ENCODE measurements at places on chromosomes 11 and 22.

GRCh38 chr22:19892257-19892879 is 37.7 kb upstream of the GNB1L start:
- no peak for DNase-seq

DNA sequence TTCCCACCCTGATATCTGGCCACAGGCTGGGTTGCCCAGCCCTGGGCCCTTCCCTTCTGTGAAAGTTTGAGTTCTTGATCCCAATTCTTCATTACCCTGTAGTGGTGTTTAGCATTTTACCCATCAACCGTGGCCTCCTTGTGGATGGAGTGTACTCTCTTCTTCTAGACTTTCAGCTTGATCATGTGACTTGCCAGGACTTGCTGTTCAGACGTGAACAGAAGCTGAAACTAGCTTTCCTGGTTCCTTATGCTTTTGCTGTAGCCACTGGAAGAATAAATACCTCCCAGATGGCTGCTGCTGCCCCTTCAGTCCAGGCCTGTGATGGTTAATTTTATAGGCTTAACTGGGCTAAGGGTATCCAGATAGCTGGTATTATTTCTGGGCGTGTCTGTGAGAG is 32.7 kb upstream of the DAGLA start:
- DNase-seq, result no peak

GRCh38 chr22:39995393-39996252 is 869 bp downstream of the FAM83F start:
- DNase-seq, result no peak

GRCh38 chr11:72642884-72643522 is 31.2 kb downstream of the PDE2A start:
- DNase-seq, result peak; percentile 82

DNA sequence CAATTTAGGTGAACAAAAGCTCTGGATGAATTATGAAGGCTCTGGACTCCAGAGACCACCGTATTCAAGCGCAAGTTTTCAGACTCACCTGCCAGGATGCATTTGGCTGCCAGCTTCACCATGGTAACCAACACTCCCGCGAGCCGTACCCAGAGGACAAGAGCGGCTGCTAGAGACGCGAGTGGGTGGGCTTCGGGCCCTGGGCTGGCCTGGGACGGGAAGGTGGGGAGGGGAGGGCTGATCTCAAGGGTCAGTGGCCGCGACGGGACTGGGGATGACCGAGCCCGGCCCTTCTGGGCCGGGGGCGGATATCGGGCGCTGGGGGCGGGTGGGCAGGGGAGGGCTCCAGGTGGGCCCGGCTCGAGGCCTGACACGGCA is 344 bp downstream of the IFT27 start:
- peak; percentile 57 for DNase-seq

DNA sequence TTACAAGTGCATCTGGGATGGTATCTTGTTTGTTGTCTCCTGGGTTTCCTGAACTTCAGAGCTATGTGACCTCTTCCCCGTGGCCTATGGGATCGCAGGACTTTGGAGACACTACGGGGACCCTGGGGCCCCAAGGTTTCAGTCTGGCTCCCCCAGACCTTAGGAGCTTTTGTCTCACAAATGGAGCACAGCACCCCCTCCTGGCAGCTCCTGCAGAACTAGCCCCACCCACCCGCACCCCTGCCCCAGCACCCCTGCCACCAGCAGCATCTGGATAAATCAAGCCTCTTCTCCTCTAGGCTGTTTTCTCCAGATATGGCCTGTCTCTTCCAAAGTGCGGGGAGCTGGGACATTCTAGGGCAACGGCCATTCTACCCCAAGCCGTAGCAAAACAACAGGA is 10.4 kb downstream of the RCOR2 start:
- DNase-seq, result no peak

- no peak for DNase-seq
Observed at GRCh38 chr11:96090711-96091110, 166.8 kb upstream of the MTMR2 start.

DNA sequence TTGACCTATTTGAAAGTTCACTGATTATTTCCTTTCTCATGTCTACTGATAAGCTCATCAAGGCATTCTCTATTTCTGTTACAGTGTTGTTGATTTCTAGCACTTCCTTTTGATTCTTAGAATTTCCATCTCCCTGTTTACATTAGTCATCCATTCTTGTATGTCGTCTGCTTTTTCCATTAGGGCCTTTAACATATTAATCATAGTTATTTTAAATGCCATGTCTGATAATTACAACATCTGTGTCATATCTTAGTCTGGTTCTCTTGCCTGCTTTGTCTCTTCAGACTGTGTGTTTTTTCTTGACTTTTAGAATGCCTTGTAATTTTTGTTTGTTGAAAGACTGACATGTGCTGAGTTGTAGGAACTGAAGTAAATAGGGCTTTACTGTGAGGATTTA is 602.1 kb downstream of the SOX6 start:
- DNase-seq, result no peak

DNA sequence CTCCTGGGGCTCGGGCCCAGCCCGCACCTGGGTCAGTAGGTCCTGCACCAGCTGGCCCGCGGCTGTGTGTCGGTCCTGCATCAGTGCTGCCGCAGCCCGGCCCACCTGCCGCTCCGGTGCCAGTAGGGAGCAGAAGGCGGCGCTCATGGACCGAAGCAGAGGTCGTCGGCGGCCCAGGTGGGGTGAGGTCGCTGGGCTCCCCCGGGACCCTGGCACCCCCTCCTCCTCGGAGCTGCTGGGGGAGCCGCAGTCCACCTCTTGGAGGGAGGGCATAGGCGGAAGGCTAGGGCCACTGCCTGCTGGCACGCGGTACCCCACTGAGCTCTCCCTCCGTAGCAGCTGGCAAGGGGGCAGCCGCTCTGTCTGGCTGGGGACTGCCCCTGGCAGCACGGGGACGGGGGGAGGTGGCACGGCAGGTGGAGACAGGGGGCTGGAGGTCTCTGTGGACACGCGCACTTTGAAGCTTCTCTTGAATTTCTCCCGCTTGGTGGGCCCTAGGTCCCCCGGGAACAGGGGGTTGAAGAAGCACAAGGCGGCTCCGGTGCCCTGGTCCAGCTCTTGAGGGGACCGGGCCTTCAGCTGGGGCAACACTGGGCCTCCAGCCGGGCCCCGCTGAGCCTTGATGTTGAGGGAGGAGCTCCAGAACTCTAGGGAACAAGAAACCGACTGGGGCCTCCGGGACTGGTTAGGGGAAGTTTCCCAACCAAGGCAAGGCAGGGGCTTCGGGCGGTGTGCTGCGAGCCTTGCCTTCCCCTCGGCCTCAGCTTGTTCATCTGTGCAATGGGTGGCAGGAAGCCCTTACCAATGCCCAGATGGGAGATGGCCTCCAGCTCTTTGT is 1.4 kb downstream of the RIN1 start:
- DNase-seq, result peak; percentile 45

DNA sequence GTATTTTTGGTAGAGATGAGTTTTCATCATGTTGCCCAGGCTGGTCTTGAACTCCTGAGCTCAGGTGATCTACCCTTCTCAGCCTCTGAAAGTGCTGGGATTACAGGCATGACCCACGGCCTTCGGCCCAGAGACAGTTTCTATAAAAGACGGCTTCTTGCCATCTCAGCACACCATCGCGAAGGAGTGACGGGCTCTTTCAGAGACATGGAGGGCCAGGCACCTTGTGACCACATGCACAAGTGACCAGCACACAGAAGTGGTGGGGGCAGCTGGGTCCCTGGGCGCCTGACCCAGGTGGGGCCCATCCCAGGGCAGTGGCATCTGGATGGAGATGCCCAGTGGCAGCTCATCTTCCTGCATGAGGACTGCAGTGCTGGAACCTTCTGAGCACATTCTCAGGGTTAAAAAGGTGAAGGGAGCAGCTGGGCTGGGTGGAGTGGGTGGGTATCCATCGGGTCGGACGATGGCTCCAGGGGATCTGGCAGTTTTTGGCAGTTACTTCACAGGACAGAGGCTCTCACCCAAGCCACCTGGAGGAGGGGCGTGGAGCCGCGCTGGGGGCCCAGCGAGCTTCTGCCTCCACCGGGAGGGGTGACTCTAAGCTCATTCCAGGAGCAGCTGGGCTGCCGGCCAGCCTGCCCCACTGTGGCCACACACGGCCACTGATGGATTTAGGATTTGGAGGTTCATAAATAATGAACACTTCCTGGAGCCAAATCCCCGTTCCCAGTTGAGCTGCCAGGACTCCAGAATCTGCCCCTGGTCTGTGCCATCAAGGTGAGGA is 373.0 kb downstream of the CTTN start:
- no peak for DNase-seq

- no peak for DNase-seq
Observed at GRCh38 chr11:15761235-15761634, 595.1 kb downstream of the SOX6 start.

- DNase-seq, result no peak
Observed at GRCh38 chr22:22953791-22954190, 66.2 kb downstream of the IGLL5 start.

- peak; percentile 42 for DNase-seq
Observed at GRCh38 chr22:24099666-24100065, 81.6 kb upstream of the SUSD2 start.

- no peak for DNase-seq
Observed at GRCh38 chr11:104060004-104060794, 23.8 kb downstream of the DDI1 start.

GRCh38 chr11:44615913-44616791 is 50.7 kb downstream of the CD82 start:
- no peak for DNase-seq

GRCh38 chr22:22167791-22168189 is 76.8 kb upstream of the VPREB1 start:
- no peak for DNase-seq

- no peak for DNase-seq
Observed at GRCh38 chr22:38314051-38314932, 2.9 kb downstream of the CSNK1E start.

DNA sequence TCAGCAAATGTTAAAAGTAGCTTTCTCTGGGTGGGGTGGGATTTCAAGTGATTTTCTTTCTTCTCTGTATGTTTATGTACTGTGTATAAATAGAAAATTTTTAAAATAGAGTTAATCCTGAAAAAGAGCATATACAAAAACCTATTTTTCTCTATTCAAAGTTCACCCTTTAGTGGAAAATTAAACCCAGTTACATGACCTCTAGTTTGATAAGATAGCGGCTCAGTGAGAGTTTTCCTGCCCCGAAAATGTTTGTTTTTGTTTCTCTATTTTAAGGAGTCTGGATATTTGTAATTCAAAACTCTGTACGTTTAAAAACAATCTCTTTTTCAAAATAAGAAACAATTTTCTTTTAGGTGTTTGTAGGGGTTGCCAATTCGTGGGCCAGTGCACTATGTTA is 42.1 kb upstream of the PITPNB start:
- no peak for DNase-seq

DNA sequence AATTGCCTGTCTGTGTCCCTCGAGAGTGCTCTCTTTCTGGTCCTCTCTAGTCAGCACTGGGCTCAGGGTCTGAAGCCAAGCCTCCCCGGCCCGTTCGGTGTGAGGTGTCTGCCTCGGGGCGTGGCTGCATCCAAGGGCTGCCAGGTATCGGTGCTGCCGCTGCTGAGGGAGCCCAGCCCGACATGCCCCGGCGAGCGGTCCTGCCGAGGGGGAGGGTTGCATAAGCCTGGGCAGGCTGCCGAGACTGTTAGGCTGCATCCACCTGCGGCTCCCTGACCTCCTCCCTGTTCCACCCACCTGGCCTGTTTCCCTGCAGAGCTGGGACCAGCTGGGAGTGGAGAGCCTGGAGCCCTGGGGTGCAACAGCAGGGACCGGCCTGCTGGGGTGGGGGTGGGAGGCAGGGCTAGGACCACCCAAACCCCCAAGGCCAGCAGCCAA is 6.3 kb downstream of the OVOL1 start:
- no peak for DNase-seq

DNA sequence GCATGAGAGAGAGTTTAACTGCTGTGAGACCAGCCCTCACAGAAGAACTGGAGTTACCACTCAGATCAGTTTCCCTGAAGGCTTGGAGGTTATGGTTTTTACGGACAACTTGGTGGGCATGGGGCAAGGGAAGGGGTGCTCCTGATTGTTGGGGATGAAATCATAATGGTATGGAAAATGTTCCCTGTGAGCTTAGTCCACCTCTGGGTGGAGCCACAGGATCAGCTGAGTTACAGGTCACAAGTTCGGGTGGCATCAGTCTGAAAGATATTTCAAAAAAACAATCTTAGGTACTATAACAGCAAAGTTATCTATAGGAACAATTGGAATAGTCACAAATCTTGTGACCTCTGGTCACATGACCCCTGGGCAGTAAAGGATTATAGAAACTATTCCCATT is 162.9 kb downstream of the DLG2 start:
- no peak for DNase-seq

- peak; percentile 30 for DNase-seq
Observed at GRCh38 chr11:10459029-10459970, 4.2 kb downstream of the AMPD3 start.

DNA sequence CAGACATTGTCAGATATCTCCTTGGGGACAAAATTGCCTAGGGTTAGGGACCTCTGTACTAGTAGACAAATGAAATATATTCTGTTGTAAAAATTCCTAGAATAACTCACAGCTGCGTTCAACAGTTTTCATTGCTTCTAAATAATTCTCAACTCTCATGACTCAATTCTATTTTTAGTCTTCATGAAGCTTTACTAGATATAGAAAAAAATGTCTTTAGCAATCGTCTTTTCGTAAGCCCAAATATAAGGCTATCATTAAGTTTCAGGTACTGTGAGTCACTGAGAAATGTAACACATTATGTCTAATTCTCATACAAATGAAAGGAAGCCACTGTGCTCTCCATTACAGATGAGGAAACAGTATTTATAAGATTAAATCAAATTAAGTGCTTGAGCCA is 6.4 kb downstream of the MMP12 start:
- DNase-seq, result no peak

- no peak for DNase-seq
Observed at GRCh38 chr11:32388871-32389770, 46.2 kb downstream of the WT1 start.

Data from right forelimb (tissue), 1 donor.